Activated T-cell treated with anti-CD3 and anti-CD28 coated beads, Interleukin-2, amount 50 U/mL, for 48 hours (primary cell): ENCODE measurements at places on chromosomes 7 and 10.

- peak; percentile 77 for DNase-seq
Observed at GRCh38 chr10:114544045-114544659, 113.9 kb downstream of the ABLIM1 start.

DNA sequence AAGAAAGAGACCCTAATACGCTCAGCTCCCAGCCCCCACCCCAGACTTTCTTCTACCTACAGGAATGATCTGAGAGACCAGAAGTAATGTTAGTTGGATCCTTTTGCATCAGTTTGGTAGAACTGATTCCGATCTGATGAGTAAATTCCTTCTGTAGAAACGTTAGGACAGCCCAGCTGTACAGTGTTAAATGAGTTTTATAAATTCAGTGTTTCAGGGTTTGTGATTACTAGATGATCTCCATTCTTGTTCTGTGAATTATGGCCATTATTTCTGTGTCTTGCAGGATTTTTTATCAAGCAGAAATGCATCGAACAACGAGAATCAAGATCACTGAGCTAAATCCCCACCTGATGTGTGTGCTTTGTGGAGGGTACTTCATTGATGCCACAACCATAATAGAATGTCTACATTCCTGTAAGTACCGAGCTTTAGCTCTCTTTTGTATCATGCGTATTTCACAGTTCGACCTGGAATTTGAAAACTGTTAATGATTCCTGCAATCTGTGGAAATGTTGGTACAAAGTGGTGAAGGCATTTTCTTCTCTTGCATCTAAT, 5.3 kb downstream of the BMI1 start:
- DNase-seq = no peak

DNA sequence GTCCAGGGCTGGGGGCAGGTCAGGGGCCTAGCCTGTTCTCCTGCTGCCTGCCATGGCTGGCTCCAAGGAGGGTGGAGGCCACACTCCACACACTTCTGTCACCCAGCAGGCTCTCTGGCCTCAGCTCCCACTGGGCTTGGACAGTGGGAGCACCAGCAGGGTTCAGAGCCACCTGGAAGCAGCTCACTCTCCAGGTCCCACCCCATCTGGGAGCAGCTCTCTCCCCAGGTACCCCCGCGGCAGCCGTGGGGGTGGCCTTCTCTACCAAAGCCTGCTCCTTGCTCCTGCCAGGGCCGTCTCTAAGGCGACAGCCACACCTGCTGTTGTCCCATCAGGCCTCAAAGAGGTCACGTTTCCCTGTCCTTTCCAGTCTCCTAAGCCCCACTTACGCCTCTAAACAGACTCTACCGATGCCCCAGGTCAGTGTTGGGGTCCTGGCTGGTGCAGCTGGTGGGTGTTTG, 142.5 kb upstream of the RET start:
- no peak for DNase-seq

DNA sequence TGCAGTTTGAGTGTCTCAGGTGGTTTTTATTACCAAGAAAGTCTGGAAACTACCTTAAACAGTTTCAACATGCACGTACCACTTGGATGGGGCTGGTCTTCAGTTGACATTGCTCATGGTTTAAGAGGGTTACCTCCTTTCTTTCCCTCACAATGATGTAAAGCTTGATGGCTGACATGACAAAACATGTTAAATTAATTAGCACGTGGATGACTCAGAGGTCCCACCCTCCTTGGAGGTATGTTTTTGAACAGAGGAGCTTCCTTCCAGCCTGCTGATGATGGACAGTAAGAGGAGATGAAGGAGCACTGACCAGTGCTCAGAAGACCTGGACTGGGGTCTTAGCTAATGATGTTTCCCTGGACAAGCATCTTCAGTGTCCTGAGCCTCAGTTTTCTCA, 322.3 kb upstream of the PODXL start:
- DNase-seq = no peak

DNA sequence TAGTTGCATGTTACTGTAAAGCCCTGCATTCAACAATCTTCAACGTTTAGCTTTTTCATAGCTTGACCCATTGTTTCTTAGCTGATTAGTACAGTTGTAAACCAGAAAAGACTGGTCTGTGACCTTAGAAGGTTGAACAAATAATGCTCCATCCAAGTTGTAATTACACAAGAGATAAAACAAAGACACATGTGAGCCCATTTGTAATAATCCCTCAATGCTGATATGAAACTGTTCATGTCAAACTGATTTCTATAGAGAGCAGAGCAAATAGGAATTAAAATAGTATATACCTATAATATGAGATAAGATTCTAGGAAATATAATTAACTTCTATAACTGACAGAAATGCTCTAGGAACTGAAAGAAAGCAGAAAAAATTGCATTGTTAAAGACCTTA, 94.7 kb upstream of the SLC25A13 start:
- DNase-seq = no peak

- DNase-seq = no peak
Observed at GRCh38 chr10:97406064-97406463, 4.9 kb upstream of the RRP12 start.

- no peak for DNase-seq
Observed at GRCh38 chr10:93030409-93030808, 30.2 kb upstream of the CYP26C1 start.

GRCh38 chr7:117871401-117871777, 1.9 kb downstream of the CTTNBP2 start:
- no peak for DNase-seq
